ENCODE measurements at places on chromosomes 13 and 19.

- DNase-seq: no peak
These were observed 1.6 kb downstream of the RNASEH2B start for GRCh38 chr13:50911081-50911631.

GRCh38 chr13:20348018-20348417 lies 115.9 kb upstream of the GJB6 start:
- no peak for DNase-seq

GRCh38 chr19:47660435-47660832 lies 51.5 kb downstream of the BICRA start:
- DNase-seq: no peak

DNA sequence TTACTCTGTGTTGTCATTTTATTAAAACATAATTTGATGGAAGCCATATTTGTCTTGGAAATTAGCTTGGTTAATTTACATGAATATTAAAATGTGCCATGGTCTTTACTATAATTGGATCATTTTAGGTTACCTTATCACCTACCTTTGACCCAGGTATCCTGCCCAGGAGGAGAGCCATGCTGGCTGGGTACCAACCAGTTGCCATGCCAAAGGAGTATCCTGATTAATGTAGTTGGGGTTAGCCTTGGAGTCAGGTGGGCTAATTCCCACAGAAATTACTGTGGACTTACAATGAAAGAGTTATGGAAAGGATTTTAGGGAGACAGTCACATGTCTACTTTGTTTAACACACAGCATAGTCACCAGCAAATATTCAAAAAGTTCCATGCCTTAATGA lies 32.0 kb downstream of the NDFIP2 start:
- DNase-seq: no peak

GRCh38 chr13:82713687-82714405 lies 1168.4 kb downstream of the SLITRK1 start:
- no peak for DNase-seq

DNA sequence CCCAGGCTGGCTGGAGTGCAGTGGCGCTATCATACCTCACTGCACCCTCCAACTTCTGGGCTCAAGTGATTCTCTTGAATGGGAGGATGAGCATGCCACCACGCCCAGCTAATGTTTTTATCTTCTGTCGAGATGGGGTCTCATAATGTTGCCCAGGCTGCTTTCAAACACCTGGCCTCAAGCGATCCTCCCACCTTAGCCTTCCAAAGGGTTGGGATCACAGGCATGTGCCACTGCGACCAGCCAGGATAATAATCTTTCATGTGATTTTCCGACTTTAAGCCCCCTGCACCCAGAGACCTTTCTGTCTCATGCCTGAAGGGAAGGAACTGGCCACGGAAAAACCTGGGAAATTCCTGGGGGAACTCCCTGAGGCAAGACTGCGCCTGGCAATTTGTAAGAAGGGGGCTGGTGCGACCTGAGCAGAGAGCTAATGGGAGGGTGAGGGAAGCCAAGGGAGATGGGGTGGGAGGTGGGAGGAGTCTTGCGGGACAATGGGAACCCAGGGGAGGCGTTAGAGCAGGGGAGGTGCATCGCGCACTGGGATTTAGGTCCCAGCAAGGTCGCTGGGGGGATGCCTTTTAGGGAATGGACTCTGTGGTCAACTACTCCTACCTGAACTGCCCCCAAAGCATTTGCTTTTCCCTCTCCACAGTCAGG lies 1.2 kb upstream of the CCDC124 start:
- no peak for DNase-seq

DNA sequence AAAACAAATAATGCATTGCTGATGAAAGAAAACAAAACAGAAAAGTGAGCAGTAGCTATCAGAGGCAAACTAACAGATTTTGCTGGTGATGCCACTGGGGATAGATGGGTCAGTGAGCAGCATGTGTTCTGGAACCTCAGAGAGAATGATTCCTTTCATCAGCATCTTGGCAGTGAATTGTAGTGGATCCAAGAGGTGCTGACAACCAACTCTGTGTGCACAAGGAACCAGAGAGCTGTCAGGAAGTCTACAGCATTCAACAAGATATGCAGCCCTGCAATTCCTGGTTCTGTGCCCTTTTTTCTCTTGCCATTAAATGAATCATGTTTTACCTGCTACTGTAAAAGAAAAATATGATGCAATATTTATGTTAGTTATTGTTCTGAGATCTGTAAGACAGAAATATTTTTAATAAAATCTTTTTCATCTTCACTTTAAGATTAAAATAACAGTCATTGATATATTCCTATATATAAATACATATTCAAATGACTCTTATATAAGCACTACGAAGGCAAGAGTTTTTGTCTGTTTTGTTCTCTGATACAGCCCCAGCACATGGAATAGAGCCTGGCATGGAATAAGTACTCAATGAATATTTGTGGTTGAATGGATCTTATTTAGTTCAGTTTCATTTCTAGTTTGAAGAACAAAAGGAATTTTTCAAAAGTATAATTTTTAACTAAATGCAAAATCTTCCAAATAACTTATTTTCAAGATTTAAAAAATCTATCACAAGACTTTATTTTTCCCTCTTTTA lies 80.8 kb downstream of the FREM2 start:
- no peak for DNase-seq

- DNase-seq: no peak
These were observed 24.2 kb downstream of the KLF12 start for GRCh38 chr13:74110053-74110452.

DNA sequence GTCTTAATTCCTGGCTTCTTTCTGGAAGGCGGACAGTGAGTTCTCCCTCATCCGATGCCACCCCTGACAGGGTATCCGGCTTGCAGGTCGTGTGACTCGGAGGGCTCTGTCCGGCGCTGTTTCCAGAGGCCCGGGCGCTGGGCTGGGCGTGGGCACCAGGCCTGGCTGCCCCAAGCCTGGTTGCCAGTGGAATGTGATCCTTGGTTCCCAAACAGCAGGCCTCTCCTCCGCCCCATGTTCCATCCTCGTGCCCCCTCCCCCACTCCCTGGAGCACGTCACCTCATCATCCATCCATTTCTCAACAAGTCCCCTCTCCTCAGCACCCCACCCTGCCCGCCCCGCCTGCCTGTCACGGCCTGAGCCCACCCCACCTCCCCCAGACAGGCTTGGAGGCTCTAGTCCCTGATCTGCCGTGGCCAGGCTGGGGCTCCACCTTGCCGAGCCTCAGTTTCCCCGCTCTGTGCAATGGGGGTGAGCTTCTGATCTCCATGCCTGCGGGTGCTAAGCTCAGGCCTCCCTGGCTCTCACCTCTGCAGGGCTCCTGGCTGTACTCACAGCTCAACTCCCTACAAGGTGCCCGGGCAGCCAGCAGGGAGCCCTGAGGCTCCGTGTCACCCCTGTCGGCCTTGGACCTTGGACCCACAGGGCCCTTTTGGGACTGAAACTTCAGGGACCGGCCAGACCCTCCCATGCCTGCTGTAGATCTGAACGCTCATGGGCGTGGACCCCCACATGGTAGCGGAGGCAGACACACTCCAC lies 2.3 kb downstream of the TBXA2R start:
- no peak for DNase-seq
